ENCODE measurements at places on chromosomes 4 and X.

- no peak for DNase-seq
Observed at GRCh38 chrX:30627818-30628652, 25.2 kb upstream of the GK start.

DNA sequence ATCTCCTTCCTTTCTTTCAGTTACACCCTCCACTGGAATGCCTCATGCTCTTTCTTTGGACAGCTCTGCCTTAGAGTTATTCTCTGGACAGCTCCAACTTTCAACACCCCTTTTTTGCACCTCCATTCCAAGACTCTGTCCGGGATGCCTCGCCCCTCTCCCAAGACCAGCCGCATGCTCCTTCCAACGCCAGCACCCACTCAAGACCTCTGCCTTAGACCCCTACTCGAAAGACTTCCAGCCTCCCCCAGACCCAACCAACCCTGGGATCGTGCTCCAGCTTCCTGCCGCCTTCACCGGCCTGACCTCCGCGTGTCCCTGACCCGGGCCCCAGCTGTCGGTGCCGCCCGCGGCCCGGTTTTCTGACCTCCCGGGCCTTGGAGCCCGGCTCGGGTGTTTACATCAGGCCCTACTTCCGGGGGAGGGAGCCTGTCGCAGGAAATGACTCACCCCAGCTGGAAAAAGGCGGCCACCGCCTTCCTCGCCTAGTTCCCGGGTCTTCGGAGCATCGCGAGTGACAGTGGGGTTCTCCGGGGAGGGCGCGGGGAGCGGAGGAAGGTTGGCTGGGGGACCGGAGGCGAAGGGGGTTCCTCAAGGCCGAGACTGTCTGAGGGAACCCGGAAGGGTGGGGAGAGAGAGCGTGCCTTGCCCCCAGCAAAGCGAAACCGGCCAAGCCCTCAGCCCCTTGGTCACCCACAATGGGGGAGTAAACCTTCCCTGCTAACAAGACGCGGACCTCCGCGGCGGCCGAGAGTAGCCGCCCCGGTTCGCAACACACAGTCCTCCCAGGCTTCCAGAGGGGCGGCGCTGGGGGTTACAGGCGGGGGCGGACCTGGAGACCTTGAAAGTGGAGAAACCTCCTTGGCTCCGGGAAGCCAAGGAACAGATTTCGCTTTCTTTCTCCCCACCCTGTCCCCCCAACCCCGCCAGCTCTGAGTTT, at the start of gene WDR45:
Gene WDR45, minus strand, starts transcription at position 399 of the 940 bp plus-strand sequence. CDS start 1,792 bp downstream, outside the sequence.
- DNase-seq: peak; percentile 73

DNA sequence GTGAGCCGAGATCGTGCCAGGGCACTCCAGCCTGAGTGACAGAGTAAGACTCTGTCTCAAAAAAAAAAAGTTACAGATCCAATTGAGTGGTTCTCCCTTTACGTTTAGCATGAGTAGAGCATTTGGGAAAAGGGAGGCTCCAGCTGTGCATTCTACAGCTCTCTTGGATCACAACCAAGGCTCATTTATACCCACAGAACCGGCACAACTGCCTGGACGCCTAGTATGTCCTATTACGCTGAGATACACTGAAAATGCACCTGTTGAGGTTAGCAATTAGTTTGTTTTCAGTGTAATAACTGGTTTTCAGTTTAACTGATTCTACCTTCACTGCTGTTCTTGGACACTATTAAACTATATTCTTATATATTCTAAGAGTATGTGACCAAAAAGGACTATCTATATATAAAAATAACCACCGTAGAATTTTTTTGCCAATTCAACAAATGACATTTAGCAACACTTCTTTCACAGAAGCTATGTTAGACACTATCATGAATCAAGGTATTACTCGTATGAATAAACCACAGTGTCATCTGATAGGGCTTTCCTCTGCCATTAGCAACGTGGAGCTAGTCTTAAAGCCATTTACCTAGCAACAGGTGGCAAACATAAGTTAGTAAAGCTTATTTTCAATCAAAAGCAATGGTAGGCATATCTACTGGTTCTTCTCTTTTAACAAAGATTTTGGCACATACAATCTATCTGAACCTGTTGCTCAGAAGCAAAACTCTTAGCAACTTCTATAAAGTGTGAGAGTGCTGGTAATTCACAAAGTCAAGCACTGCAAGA, 3.6 kb downstream of the OTUD4 start:
- DNase-seq: peak; percentile 28

DNA sequence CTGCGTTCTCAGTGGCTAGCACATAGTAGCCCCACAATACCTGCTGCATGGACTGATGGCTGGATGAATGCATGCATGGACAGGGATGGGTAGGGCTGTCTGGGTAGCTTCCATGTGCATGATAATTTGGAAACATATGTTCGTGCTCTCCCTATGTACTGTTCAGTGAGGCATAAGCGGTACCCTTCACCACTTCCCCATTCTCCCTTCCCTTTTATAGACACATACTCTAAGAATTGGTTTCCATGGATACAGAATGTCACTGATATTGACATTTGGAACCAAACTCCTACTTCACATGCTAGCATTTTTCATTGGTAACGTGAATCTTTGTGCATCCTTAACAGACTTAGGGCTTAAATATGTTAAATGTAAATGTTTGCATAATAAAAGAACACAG, 20.4 kb downstream of the USP46 start:
- DNase-seq: no peak

DNA sequence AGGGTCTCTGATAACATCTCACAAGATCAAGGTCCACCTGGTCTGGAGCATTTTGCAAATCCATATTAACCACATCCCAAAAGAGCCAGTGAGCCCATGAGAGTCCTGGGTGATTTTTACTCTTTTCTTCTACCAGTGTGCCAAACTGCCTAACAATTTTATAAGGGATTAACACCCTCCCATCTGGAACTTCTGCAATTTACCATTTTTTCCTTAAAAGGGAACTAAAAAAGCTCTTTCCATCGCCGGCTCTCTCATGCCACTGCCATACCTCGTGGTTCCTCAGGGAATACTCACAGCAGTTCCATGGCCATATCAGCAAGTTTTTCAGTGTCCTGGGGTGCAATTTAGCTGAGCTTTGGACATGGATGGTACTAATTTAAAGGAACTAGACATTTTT, 55.7 kb downstream of the SEPSECS start:
- DNase-seq: no peak

GRCh38 chr4:81921751-81922159, 450.0 kb upstream of the RASGEF1B start:
- no peak for DNase-seq

- DNase-seq: peak; percentile 70
Observed at GRCh38 chrX:72258174-72258573, 18.9 kb downstream of the RPS4X start.

DNA sequence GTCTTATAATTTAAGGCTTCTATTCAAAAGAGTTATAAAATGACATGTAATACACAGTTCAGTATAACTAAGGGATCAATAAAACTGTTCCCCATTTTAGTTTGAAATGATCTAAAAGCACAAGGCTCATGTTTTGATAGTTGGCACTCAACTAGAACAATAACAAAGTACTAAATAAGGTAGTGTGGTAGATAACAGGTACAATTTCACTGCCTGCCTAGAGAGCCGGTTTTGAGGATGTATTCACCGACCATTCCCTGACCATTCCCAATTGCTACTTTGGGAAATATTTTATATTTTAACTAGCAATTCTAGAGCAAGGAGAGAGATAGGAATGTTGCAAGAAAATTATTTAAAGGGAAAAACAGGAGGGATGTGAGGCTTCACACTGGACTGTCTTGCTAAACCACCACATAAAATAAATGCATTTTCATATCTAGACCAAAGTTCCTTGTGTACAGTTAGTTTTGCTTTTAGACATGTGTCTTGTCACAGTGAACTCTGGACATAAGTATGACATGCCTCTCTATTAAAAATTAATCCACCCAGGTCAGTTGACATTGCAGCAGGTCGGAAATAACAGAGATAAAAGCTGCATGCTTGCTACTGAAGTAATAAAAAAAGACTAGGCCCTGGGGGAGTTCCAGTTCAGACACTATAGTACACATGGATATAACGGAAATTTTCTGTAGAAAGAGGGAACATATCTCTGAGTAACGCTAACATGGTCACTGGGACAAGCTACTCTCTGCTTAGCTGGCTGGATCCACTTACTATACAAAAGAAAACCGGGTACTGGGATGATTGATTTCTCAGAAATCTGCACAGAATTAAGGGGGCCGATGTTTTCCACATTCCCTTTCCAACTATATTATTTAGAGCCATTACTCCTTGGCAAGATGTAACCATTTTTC, 56.3 kb upstream of the NAP1L5 start:
- DNase-seq: no peak

DNA sequence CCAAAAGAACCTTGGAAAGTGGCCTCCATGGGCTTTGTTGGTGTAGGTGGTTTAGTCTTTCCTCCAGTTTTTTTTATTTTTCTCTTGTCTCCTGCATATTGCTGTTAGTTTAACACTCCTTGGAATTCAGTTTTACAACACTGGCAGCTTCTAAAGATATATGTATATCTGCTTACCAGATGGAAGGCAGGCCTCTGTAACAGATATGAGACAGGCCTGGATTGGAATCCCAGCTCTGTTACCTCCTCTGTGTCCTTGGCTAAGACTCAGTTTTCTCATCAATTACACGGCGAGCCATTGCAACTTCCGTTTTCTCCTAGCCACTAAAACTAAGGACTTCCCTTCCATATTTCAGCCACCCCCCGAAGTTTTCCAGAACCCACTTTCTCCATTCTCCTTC, 133.4 kb upstream of the SMAD1 start:
- DNase-seq: no peak

- DNase-seq: no peak
Observed at GRCh38 chrX:50536955-50537354, 66.3 kb upstream of the DGKK start.

DNA sequence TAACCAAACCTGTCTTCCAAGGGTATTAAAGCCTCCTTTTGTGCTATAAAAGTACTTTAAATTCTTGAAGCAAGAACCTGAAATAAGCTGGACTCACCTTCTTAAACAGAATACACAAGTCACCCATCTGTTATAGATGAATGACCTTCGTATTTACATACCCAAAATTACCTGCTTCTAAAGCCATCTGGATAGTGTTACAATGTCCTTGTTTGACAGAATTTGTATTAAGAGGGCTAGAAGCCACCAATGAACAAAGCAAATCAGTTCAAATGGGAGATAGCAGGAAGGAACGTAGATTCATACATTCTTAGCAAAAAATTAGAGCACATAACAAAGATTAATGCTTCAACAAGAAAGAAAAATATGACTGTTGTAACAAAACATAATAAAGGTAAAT, 33.7 kb upstream of the CCSER1 start:
- no peak for DNase-seq

- DNase-seq: no peak
Observed at GRCh38 chrX:106889468-106889867, 13.7 kb downstream of the RIPPLY1 start.

- DNase-seq: peak; percentile 82
Observed at GRCh38 chr4:122588453-122589238, 32.2 kb downstream of the IL21 start.

DNA sequence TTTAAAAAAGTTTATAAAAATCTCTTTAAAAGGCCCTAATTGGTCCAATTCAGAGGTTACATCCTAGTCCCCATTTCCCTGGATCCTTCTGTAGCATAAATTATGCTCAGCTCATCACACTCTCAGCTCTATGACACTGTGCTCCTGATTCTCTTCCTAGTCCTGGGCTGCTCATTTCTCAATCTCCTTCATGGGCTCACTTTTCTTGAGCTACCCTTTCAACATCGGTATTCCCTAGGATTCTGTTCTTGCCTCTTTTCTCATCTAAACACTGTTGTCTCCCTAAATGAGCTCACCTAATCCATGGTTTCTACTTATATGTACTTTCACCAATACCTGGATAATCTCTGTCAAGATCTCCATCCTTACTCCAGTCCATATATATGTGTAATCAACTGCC, 14.7 kb downstream of the KLHL15 start:
- no peak for DNase-seq

- DNase-seq: no peak
Observed at GRCh38 chr4:74263551-74263950, 44.7 kb upstream of the EPGN start.

GRCh38 chrX:793216-793770, 162.7 kb downstream of the SHOX start:
- no peak for DNase-seq

GRCh38 chr4:21749924-21750323, 198.6 kb downstream of the KCNIP4 start:
- peak; percentile 9 for DNase-seq

DNA sequence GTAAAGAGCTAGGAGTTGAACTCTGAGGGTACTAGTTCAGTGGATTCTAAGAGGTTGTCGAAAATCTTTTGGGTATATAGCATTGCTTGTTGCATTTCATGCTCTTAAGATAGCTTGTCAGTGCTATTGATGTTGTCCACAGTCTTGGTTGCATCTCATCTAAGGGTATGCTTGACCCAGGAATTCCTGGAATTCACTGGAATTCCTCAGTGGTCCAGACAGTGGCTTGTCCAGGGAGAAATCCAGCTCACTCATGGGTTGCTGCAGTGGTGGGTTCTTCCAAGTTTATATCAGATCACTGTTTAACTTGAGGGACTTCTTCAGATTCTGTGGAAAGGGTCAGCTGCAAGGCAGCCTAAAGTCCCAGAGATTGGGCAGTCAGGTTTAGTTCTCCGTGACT, 29.8 kb upstream of the SMARCAD1 start:
- DNase-seq: no peak

DNA sequence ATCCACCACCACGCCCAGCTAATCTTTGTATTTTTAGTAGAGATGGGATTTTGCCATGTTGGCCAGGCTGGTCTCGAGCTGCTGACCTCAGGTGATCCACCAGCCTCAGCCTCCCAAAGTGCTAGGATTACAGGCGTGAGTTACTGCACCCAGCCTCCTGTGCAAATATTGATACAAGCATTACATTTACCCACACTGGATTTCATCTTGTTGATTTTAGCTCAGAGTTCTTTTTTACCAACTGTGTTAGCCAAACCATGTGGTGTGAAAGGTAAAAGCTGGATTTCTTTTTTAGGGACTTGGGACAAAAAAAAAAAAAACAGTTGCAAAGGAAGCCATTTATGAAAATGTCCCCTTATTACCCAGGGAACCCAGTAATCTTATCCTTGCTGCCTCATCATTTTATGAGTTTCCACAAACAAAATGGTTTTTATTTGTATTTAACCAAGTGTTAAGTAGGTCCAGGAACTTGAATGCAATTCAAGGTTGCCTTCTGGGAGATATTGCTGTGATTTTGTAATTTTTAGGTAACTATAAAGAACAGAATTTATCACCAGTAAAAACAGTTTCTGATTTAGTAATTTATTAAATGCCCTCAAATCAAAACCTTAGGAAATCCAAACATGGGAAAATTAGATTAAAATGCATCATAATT, 202.5 kb downstream of the PALLD start:
- no peak for DNase-seq

DNA sequence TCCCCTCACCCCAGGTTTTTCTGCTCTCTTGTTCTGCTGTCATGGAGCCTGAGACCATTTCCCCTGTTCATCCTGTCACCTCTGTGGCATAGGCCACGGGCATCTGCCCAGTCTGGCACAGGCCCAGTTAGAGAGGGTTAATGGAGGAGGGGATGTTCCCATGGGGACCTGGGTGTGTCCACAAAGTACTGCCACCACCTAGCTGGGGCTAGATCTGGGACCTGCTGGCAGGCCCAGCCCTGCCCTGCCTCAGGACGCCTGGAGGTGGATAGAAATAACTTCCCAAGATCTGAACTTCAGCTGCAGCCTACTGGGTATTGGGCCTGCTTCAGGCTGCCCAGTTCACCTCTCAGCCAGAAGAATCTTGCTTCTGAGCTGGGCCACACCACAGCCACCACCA, 13.5 kb downstream of the EFNB1 start:
- no peak for DNase-seq
